A549 treated with DMSO at 1 μM for 4 hours (cell line): ENCODE measurements at places on chromosomes 7 and 10. TPM values are rescaled to one million over a fixed set of nuclear protein-coding genes. Genes with fewer than 3 reads are reported as not detected.

The OPN1SW gene
- not detected in 5 replicates for total RNA-seq

The FAM20C gene
- total RNA-seq: 28.9 to 38.5 TPM (median 33.6 TPM) in 5 replicates

The HPSE2 gene
- not detected in 5 replicates for total RNA-seq

The HTR5A gene
- not detected in 5 replicates for total RNA-seq

The KLLN gene
- 0.52 to 0.66 TPM (median 0.64 TPM) in 5 replicates for total RNA-seq

The PROSER2 gene
- total RNA-seq: 34.3 to 39.8 TPM (median 38.9 TPM) in 5 replicates

The COL28A1 gene
- total RNA-seq: 0.56 to 0.97 TPM (median 0.71 TPM) in 5 replicates
